CD4-positive, alpha-beta T cell treated with Interleukin-10 for 1 hour (primary cell): ENCODE measurements at places on chromosomes 4 and X.

DNA sequence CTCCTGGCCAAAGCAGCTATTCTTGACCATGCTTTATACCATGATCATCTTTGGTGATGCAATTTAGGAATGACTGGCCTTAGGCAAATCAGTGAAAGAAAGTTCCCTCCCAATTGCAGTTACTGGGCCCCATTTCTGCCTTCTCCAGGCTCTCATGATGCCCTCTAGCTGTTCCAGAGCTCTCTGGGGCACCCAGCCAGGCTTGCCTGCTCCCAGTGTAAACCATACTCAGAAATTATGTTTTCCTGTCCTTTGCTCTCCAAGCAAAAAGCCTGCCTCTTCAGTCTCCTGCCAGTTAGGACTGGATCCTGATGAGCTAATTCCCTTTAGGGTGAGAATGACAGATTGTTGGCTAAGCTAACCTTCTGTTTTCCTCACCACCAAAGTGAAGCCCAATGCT lies 85.3 kb upstream of the RBPJ start:
- DNase-seq: no peak

DNA sequence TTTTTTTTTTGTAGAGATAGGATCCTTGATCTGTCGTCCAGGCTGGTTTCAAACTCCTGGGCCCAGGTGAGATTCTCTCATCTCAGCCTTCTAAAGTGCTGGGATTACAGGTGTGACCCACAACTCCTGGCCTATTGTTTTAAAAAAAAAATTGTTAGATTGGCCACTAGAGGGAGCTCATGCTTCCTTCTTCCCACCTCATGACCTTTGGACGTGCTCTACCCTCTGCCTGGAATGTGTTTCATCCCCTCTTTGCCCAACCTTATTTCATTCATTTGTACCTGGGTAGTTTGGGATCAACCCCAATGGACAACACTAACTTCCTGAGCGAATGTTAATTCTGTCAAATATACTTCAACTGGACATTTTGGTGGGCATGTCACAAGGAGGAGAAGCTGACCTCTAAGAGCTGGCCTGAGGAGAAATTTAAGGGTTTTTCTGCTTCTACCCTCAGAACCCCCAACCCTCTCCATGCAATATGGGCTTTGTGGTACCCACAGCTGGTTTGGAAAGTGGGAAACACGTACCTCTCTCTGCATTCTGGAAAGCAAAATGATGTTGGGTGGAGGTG lies 6.4 kb downstream of the PPEF2 start:
- peak; percentile 45 for DNase-seq

DNA sequence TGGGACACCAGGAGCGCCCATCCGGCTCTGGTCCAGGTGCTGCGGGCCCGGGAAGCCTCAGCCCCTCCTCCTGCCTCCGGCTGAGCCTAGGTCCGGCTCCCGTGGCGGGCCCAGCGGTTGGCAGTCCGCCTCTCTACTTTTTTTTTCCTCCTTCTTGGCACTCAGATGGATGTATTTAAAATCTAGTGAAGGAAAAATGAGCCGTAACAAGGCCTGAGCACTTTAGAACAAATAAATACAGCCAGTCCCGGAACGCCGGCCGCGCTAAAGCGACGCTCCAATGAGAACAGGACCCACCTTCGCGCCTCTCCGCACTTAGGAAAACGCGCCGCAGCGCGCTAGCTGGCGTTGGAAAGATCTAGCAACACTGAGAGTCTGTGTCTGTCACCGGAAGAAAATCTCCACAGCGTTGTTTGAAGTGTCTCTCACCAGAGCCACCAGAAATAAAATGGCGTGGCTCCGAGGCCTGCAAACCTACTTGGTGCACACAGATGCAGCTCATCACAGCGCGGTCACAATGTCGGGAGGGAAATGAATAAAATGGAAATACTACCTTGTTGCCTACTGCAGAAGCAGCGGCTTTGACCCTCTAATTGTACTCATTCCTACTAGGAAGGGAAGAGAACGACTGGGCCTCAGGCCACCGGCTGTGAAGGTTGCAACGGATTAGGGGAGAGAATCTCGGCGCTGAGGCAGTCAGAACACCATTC lies 4.7 kb downstream of the NEUROG2 start:
- no peak for DNase-seq

DNA sequence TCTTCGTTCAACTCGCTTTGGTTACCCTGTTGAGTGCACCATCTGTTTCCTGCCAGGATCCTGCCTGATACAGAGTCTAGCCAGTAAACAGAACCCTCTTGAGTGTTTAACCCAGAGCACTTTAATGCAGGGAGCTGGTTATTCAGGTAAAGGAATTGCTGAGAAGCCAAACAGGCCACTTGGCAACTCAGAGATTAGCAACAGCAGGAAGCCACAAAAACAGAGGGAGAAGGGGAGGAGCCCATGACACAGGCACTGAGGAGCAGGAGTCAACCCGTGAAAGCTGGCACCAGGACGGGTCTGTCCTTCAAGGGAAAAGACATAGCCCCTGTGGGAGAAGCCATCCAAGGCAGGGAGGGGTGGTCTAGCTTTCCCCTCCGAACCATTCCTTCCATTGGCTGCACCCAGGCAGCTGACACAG lies 641.4 kb downstream of the ZNF674 start:
- no peak for DNase-seq

GRCh38 chrX:48107717-48108116 lies 22.7 kb upstream of the SPACA5B start:
- DNase-seq: no peak

DNA sequence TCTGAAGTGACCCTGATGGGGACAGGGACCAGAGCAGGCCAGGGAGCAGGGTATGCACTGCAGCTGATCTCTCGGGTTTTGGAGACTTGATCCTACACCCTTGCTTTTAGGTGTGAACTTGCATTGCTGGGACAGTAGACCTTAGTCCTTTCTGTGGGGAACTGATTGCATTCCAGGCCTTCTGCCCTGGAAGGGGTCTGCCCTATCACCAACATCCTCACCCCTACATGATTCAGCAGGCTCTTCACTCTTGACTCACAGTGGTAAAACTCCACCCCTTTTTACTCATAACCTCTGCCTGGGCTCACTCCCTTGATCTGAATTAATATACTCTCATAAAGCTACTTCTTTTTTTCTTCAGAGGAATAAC lies 6.6 kb upstream of the DDX60L start:
- no peak for DNase-seq

GRCh38 chrX:69128588-69128987 lies 36.7 kb downstream of the PJA1 start:
- DNase-seq: no peak

- no peak for DNase-seq
Measured at GRCh38 chr4:128524311-128524710, 236.7 kb upstream of the PGRMC2 start.

- no peak for DNase-seq
Measured at GRCh38 chr4:10891866-10892265, 207.3 kb upstream of the CLNK start.

- DNase-seq: no peak
Measured at GRCh38 chr4:83875437-83875836, 339.5 kb downstream of the GPAT3 start.

GRCh38 chr4:24729119-24729730 lies 66.1 kb upstream of the SOD3 start:
- DNase-seq: no peak

- DNase-seq: no peak
Measured at GRCh38 chr4:143252478-143252877, 67.8 kb downstream of the USP38 start.

GRCh38 chr4:112343330-112344080 lies 46.3 kb downstream of the ALPK1 start:
- no peak for DNase-seq

DNA sequence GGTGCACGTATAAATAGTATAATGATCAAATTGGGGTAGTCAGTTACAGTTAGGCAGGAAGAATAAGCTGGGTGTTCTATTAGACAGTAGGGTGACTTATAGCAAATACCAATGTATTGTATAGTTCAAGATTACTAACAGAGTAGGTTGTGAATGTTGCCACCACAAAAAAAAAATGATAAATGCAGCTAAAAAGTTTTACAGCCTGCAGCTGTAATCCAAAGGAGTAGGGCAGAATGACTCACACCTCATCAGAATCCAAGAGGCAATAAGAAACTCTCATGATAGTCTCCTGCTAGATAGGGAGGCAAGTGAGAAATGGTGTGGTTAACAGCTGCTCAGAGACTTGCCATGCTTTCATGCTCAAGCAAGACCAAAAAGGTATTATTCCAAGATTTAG lies 19.6 kb upstream of the TCEAL4 start:
- DNase-seq: no peak
